Stimulated activated CD4-positive, alpha-beta T cell treated with anti-CD3 and anti-CD28 coated beads, TNF-alpha, amount 100 ng/mL, for 48 hours (primary cell): ENCODE measurements at places on chromosomes 4 and X.

- DNase-seq: no peak
These were observed 12.0 kb downstream of the EREG start for GRCh38 chr4:74376888-74377483.

DNA sequence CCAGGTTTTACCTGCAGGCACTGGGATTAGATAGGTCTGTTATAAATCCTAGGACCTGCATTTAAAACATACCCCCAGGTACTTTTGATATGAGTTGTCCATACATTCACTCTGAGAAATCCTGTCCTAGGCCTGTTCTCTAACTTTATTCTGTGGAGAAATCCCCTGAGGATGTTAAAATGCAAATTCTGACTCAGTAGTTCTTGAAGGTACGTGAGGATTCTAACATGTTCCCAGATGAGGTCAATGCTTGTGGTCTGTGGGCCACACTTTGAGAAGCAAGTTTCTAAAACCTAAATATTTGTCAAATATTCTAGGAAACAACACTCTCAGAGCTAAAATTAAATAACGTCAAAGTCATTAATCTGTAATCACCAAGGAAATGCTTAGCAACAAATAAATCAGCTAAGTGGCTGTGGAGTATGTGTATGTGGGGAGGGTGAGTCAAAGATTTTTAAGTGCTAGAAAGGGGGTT is 101.3 kb upstream of the MAGEB16 start:
- DNase-seq: no peak

DNA sequence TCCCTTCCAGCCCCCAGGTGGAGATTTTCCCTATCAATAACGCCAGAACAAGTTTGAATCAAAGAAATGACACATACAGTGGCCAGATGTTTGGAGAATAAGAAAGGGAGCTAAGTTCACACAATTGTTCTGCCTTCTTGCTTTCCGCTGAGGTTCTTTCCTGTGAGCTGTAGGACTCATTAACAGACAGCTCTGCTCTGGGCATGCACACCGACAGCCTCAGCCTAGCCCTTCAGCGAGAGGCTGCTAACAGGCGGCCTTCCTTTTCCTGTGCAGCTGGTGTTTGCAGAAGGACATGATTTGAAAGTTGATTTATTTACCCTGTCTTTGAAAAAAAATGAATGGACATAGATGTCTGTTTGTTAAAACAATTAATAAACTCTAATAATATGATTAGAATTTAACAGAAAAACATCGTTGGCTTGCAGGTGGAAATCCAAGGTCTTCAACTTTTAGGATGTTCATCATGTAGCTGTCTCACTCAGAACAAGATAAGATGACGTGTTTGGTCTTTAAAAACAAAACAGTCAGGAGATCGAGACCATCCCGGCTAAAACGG is 183.3 kb downstream of the KDR start:
- DNase-seq: peak; percentile 2

DNA sequence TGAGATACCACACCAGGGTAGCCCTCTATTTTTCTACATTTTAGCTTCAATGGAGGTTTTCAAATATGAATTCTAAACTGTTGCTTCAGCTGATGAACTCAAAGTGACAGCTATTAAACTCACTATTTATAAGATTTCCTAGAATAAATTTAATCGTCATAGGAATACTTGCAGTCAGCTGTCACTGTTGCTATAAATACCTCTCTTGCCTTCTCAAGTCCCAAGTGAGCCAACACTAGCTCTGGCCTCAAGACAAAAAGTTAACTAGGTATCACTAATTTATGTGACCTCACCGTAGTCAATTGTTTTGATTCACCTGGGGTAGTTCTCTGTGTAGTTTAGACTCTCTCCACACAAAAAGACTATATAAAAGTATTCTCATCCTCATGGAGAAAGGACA is 34.3 kb upstream of the PROM1 start:
- no peak for DNase-seq

GRCh38 chr4:168841000-168841671 is 168.9 kb downstream of the CBR4 start:
- DNase-seq: no peak

DNA sequence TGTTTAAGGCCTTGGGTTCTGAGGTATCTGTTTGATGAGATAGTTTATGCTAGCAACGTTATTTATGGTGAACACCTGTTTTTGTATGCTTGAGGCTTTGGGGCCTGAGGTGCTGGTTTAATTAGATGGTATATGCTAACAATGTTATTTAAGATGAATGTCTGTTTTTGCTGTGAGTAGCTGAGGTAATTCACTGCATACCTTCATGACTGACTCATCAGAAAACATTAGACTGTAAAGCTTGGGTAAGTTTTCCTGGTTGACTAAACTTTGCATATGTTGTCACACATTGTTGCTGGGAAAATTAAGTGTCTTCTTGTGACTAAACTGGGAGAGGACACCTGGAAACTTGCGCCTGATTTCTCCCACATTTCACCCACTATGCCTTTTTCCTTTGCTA is 1026.6 kb downstream of the RAPGEF2 start:
- DNase-seq: no peak

- DNase-seq: no peak
These were observed 890.8 kb downstream of the TRIML1 start for GRCh38 chr4:189029976-189030504.

- no peak for DNase-seq
These were observed 24.1 kb upstream of the ZDHHC15 start for GRCh38 chrX:75546724-75547511.

GRCh38 chr4:47763279-47763678 is 74.6 kb downstream of the CORIN start:
- no peak for DNase-seq

- no peak for DNase-seq
These were observed at the start of gene ARHGAP36 for GRCh38 chrX:131058136-131058868. Gene ARHGAP36 (plus strand): TSS chrX:131058346. CDS start chrX:131081666, 23,320 bp downstream.

DNA sequence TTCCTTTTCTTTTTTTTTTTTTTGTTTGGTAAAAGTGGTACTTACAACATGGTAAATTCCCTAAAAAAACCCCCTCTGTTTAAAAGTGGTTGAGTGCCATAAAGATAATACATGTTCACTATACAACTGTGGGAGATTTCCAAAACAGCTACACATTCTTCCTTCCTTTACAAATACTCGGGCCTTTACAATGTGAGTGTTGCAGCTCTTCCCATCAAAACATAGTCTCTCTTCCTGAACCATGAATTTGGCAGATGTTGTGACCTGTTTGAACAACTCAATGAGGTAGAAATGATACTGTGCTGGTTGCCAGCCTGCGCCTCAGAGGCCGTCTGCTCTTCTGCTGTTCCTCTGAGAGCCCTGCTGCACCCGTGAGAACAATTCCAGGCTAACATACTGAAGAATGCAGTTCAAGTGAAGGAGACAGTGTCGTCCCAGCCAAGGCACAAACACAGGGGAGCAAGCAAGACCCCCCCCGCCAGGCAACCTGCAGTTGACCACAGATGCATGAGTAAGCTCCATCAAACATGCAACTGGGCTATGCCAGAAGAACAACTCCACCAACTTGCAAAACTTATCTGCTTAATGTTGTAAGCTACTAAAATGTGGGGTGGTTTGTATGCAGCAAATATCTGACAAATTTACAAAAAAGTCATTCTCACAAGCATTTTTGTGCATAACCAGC is 645.0 kb downstream of the PCDH7 start:
- DNase-seq: no peak
